ENCODE measurements at places on chromosomes 11 and 22.

DNA sequence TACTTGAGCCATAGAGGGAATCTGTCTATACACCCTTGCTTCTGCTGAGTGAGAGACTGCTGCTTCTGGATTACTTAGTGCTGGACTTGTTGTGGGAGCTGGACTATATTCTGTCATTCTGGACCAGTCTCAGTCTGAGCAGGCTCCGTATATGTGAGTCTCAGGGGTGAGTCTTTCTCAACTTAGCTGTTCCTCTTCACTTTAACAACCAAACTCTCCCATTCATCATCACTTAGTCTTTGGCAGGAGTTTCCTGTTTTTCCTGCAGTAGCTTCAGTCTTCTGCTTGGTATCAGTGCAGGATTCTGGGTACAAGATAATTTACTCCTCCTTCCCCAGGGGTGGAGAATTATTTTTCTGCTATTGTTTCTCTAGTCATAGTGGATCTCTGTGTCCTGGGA, 779.5 kb downstream of the METTL15 start:
- no peak for DNase-seq

GRCh38 chr22:39474351-39475111, 17.7 kb downstream of the MGAT3 start:
- DNase-seq = peak; percentile 63

- DNase-seq = no peak
Observed at GRCh38 chr11:64607381-64607985, 16.5 kb downstream of the SLC22A12 start.

GRCh38 chr22:46110215-46110614, 40.1 kb upstream of the PPARA start:
- DNase-seq = no peak

DNA sequence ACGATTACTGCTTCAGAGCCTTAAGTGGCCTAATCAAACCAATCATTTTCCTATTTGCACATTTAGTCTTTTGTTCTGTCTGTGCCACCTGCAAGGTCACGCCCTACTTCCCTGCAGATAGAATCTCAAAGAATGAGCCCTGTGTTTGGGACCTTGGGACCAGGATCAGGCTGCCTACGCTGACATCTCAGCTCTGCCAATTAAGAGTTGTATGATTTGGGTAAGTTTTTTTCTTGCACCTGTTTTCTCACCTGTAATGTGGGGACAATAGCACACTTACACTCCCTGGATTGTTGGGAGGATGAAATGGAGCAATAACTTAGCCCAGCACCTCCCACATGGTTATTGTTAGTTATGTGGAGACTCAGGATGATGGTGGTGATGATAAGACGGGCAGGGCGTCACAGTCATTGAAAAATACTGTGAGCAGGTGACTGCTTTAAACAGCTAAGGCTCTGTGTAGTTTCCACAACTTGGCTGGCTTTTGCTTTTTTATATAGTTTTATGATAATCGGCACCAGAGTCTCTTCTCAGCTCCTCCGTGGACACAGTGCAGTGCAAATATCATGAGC, 155.0 kb downstream of the ADAMTS15 start:
- no peak for DNase-seq

DNA sequence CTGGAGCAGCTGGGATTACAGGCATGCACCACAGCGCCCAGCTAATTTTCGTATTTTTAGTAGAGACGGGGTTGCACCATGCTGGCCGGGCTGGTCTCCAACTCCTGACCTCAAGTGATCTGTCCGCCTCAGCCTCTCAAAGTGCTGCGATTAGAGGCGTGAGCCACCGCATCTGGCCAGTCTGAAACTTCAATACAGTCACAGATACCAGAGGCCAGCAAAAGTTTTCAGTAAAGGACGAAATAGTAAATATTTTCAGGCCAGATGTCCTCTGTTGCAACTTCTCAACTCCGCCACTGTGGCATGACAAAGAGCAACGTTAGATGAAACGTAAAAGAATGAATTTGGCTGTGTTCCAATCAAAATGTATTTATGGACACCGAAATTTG, 403.6 kb downstream of the MN1 start:
- DNase-seq = peak; percentile 60

DNA sequence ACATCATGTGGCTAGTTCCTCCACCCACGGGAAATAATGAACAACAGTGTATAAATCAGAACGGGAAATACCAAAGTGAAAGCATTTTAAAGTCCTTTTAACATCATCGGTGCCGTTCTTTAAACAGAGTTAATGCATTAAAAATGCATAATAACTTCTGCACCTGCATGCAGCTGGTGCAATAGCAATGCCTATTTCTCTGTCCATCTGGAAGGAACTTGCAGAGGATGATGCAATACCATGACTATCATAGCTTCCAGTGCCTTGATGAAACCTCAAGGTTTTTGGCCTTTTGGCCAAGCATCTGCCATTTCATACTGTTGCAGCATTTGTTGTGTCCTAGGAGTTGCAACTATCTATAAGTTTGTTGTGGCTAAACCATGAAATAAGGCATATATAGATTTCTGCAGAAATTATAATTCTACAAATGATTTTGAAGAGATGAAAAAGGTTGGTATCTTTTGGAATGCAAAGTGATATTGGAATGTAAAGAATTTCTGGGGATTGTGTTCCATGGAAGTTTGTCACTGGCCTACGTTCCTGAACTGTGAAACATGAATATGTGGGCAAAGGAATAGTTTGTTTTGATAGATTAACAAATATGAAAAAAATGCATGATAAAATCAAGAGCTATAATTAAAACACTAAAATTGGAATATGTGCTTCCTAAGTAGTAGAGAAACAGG, 9.8 kb upstream of the EIF3F start:
- no peak for DNase-seq

DNA sequence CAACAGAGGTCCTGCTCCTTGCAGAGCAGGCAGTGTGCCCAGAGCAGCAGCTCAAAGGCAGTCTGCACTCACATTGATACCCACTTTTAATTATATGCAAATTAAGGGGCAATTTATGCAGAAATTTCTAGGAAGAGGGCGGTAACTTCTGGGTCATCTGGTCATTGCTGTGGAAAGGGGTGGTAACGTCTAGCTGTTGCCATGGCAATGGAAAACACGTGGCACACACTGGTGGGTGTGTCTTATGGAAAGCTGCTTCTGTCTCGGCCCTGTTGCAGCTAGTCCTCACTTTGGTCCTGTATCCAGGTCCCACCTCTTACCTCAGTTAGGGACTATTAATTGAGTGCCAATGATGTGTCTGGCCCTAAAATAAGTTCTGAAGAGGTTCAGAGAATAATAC, 36.8 kb downstream of the BARX2 start:
- no peak for DNase-seq

GRCh38 chr11:64703048-64703447, 19.9 kb downstream of the NRXN2 start:
- no peak for DNase-seq

GRCh38 chr11:47550288-47551047, 2.5 kb downstream of the CELF1 start:
- no peak for DNase-seq
